ENCODE measurements at places on chromosomes 1 and 21. TPM values are rescaled to one million over a fixed set of nuclear protein-coding genes. Genes with fewer than 3 reads are reported as not detected.
A peak's percentile ranks its signal among the peaks of the same experiment; 100 is the strongest.

AMIGO1 gene
- 3.2 TPM for polyA plus RNA-seq

AMPD1 gene
- polyA plus RNA-seq, result not detected

- no peak for DNase-seq
Observed at GRCh38 chr1:29505532-29506220, 269.4 kb downstream of the PTPRU start.

DNA sequence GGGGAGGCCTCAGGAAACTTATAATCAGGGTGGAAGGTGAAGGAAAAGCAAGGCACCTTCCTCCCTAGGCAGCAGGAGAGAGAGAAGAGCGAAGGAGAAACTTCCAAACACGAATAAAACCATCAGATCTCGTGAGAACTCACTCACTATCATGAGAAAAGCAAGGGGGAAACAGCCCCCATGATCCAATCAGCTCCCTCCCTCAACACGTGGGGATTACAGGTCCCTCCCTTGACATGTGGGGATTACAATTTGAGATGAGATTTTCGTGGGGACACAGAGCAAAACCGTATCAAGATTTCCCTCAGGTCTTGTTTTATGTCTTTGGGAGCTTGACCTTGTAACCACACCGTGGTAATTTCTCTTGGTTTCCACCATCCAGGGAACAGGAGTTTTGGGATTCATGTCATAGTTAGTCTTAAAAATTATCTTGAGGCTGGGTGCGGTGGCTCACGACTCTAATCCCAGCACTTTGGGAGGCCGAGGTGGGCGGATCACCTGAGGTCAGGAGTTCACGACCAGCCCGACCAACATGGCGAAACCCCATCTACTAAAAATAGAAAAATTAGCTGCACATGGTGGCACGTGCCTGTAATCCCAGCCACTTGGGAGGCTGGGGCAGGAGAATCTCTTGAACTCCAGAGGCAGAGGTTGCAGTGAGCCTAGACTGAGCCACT lies 47.2 kb upstream of the NBPF3 start:
- DNase-seq, result no peak

GSTM2 gene
- 249 TPM for polyA plus RNA-seq

UBXN10 gene
- 4.5 TPM for polyA plus RNA-seq

DNA sequence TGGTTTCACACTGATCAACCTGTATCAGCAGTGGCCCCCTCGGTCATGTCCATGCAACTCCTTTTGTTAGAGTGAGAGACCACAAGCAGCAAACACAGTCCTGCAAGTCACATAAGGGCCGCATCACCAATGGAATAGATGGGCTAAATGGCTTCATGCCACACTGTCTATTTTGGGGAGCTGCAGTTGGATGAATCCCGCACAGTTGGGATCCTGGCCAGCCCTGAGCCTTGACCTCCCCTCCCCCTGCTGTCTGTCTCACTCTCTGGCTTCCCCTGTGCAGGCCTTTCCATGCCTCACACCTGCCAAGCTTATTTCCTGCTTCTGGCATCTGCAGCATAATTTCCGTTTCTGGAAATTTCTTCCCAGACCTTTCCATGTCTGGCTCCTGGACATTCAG lies 57.0 kb downstream of the CNIH3 start:
- DNase-seq, result no peak

DNA sequence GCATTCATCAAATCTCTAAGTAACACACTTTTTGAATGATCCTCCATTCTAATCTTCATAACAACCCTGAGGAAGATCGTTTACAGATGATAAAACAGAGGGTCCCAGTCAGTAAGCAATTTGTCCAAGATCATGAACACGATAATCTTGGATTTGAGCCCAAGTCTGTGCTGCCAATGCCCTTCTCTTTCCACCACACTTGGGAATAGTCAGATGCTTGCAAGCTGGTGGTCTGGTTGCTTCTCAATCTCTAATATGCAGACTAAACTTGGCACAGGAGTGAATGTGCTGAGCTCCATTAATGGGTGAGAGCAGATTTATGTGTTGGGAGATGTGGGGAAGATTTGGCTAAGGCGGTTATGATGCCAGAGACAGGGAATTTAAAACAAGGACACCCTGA lies 430.6 kb upstream of the DAB1 start:
- DNase-seq, result peak; percentile 69

DNA sequence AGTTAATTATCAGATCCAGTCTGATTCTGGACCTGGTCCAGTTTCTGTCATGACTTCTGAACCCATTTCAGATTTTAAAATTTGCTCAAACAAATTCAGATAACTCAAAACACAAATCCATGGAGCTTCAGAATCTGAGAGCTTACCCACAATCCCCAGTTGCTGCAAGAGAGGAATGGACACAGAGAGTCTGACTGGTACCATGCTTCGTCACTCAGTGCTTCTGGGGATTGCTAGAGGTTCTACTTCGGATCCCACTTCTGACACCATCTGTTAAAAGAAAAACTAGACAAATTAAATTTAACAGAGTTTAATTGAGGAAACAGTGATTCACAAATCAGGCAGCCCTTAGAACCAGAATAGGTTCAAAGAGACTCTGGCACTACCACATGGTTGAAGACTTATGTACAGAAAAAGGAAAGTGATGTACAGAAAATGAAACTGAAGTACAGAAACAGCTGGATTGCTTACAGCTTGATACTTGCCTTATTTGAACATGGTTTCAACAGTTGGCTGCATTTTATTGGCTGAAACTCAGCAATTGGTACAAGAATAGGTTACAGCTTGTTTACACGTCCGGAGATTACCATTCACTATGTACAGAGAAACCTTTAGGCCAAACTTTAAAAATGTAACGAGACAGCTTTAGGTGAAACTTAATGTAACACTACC lies 60.7 kb upstream of the TEKT2 start:
- peak; percentile 51 for DNase-seq

ZNF648 gene
- polyA plus RNA-seq, result 0.05 TPM

RAB29 gene
- polyA plus RNA-seq, result 8.1 TPM

DNA sequence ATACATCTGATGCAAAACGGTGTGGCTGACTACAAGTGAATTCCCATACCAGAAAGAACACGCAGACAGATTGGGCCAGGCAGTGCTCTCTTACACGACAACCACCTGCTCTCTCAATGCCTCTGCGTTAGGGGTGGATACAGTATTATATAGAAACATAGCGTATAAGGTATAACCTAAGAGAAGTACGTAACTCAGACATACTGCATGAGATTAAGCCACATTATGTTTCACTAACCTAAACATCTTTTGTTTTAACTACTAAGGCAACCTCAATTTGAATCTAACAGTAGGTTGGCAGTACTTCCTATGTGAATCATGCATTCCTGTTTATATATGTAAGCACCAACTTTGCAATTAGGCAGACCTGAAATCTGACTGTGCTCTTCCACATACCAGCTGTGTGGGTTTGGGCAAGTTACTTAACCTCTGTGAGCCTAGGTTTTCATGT lies 58.1 kb upstream of the COA6 start:
- DNase-seq, result no peak

- no peak for DNase-seq
Observed at GRCh38 chr1:2831596-2832212, 30.2 kb upstream of the TTC34 start.

TNN gene
- 2.9 TPM for polyA plus RNA-seq

BGLAP gene
- polyA plus RNA-seq, result 10.4 TPM
